ENCODE measurements at places on chromosomes 2 and 18.

GRCh38 chr2:113376253-113376912, 61.1 kb upstream of the ZNG1B start:
- DNase-seq: no peak

DNA sequence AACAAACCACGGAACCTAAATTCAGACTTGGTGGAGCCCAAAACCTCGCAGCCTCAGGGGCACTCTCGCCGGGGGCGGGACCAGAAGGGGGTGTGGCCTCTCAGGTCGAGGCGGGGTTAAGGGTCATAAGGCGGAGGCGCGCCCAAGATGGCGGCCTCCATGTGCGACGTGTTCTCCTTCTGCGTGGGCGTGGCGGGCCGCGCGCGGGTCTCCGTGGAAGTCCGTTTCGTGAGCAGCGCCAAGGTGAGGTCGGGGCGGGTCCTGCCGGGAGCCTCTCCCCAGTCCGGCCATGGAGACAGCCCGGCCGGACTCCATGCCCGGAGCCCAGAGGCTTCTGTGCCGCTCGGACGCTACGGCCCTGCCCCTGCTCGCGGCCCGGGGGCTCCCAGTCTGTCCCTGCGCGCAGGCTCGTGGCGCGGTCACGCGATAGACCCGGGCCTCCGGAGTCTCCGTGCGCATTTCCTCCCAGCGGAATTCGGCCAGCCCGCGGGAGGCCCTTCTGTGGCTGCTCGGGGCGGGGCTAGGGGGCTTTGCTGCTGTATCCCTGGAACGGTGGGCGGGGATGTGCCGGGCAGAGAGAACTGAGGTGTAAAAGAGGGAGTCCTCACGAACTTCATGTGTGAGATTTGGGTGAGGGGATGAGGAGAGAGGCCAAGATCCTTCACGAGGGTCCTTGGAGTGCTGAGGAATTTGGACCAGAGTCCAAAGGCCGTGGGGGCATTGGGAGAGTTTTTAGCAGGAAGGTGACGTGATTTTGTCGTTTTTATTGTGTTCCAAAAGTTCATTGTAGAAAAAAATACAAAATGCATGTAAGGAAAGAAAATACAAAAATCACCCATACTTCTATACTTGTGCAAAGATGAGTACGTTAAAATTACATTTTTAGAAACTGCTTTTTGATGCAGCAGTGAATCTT, at the start of gene SMYD5:
Gene SMYD5, plus strand, starts transcription at position 126 of the 916 bp plus-strand sequence. Its CDS starts 22 bp downstream, at position 148.
- DNase-seq: peak; percentile 89

DNA sequence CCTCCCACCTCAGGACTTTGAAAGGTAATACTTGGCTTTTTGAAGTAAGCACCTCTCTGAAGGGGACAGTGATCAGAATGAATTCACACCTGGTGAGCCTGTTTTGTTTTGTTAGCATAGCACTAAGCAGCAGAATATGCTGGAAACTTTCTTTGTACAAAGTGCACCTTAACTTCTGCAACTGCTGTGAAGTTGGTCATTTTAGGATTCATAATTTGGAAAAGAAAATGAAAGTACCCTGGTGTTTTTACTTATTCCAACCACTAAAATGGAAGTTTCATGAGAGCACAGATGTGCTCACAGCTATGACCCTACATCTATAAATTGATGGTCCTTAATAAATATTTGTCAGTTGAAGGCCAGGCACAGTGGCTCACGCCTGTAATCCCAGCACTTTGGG, 257.8 kb upstream of the STON1 start:
- no peak for DNase-seq

GRCh38 chr18:62486290-62486964, 36.4 kb upstream of the ZCCHC2 start:
- no peak for DNase-seq

DNA sequence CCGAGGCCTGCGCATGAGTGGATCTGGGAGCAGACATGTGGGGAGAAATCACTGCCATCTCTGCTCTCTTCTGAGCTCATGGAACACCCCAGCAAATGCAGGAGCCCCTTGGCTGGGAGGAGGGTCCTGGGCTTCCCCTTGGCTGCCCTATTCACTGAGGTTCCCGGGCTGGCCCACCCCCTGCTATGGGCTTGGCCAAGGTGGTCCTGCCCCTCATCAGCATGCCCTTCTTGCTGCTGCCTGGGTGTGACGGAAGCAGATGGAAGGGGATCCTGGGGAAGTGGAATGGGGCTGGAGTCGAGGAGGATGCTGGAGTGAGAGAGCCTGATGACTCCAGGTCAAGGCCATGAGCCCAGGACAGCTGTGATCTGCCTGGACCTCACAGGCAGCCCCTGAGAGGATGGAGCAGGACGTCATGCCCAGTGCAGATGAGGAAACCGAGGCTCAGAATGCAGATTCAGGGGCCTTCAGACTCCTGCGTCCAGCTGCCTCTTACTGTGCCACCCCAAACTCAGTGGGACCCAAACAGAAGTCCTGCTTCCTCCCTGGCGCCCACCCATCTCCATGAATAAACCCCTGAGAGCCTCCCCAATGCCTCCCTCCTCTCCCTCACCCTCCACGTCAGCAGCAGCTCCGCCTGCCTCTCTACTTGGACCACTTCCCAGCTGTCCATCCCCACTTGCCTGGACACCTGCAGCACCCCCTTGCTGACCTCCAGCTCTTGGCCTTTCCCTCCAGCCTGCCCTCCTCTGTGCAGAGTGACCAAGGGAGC, 4.0 kb downstream of the SNED1 start:
- DNase-seq: no peak

DNA sequence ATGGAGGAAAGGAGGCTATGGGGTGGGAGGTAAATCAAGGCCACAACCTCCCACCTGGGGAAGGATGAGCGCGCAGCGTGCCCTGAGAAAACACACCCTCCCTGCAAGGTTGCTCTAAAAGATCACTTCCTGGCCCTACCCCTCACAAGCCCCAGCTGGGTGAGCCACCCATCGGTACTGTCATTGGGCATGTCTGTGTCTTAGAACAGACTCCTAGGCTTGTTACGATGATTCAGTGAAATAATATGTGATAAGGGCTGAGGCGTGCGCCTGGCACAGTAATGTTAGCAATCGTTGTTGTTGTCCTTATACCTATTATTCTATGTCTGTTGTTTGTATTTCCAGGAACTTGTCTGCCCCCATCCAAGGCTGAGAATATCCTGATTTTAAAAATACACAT, 175.1 kb downstream of the ZFP36L2 start:
- peak; percentile 46 for DNase-seq

GRCh38 chr2:70552501-70553333, 909 bp downstream of the TGFA start:
- peak; percentile 8 for DNase-seq

GRCh38 chr2:189549449-189549832, 31.1 kb downstream of the SLC40A1 start:
- DNase-seq: no peak

DNA sequence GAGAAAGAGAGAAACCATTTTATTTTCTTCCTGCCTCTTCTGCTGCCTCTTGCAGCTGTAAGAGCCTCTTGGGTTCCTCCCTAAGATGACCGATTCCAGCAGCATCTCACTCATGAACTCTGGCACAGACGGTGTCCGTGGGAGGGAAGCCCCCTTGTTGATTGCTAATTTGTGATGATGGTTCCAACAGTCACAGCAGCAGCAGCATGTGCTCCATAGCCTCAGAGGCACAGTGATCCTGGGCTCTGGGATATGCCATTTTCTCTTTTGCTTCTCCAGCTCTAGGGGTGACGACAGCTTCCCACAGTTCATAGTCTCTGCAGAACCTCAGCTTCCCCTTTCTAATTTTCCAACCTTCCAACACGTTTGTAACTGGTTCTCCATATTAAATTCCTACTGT, 324.2 kb upstream of the HS6ST1 start:
- no peak for DNase-seq

DNA sequence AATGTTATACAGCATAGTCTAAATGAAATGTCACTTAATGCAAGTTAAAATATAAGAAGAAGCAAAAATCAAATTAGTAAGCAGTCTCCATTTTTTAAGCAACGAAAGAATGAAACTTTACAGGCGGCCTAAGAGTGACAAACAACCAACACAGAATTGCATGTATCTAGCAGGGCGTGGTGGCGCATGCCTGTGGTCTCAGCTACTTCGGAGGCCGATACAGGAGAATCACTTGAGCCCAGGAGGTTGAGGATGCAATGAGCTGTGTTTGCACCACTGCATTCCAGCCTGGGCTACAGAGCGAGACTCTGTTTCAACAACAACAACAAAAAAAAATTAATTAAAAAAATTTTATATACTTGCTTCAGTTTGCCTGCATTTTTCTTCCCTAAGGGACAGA, 16.6 kb downstream of the RBMS1 start:
- no peak for DNase-seq

GRCh38 chr2:203209538-203209937, 29.3 kb upstream of the CYP20A1 start:
- DNase-seq: no peak

DNA sequence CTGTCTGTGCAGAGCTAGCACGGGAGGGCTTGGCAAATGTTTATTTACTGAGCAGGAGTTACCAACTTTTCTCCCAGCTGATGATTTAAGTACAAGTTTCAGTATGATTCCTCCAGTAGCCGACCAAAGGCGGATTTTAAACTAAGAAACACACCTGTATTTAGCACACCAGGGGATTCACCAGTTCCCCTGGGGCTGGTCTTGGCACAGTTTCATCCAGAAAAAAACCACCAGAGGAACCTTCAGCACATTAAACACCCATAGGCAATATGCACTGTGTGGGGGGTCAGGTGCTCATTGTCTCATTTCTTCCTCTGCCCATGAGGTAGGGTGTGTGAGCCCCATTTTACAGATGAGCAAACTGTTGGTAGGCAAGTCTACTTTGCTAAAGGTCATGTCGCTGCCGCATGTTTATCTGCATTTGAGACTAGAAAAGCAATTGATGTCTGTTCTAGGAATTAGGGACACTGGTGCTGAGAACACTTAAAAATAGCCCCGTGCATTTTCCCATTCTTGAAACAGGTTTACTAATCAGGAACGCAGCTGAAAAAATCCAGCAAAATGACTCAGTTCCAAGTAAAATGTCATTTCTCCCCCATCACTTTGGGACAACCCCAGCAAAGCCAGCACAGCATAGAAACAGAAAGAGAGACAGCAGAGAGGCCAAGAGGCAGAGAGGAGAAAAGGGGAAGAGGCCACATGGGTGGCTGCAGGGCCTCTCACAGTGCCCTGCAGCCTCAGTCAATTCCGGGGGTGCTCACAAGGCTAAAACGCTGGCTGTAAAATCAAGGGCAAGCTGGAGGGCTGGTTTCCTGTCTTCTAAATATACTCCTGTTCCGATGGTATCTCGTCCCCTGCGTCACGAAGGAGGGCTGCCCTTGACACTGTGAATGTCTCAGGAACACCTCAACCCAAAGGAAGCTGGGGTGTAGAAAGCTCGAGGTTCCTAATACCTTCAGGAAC, 166.8 kb upstream of the ID2 start:
- DNase-seq: peak; percentile 57

DNA sequence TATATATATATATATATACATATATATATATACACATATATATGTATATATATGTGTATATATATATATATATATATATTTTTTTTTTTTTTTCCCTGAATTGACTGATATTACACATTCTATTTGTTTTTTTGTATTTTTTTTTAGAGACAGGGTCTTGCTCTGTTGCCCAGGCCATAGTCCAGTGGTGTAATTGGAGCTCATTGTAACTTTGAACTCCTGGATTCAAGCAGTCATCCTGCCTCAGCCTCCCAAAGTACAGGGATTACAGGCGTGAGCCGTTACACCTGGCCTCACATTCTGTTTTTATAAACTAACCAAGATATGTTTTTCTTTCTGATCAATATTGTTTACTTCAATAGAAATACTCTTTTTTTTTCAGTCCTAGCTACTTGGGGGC, 26.2 kb downstream of the NCAPH start:
- DNase-seq: no peak

DNA sequence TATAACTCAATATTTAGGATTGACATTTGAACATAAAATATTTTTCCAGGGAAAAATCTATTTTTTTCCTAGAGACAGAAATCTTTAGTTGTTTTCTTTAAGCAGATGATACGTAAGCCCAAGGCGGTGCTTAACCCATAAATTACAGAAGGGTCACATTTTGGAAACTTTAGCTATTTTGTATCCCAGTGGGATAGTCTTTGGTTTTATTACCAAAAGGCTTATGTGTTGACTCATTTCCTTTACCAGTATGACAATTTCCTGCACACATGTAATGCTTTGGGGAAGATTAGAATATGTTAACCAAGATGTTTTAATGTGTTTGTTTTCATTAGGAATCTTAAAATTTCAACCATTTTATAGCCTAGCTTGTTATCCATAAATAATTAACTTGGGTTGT, 24.8 kb downstream of the DYNC1I2 start:
- no peak for DNase-seq

DNA sequence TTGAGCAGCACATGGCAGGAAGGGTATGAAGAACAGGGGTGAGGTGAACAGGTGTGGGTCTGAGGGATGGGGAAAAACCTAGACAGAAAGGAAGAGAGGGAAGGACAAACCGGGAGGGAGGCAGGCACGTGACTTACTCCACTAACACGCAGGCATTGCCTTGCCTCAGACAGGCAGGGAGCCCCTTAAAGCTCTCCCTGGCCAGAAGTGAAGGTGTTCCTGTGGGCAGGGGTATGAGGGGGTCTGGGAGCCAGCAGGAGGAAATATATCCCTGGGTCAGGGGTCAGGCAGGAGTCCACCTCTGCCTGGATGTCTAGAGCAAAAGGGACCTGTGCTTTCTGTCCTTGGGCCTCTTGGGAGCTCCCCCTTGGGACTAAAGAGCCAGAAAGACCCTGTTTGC, 135.3 kb upstream of the EPAS1 start:
- DNase-seq: no peak

GRCh38 chr2:120927265-120927628, 191.6 kb downstream of the GLI2 start:
- DNase-seq: no peak

GRCh38 chr2:112993831-112994230, 11.4 kb upstream of the IL36A start:
- no peak for DNase-seq

- no peak for DNase-seq
These were observed 31.5 kb downstream of the GREB1L start for GRCh38 chr18:21273568-21273967.

- DNase-seq: no peak
These were observed 3.0 kb downstream of the POU3F3 start for GRCh38 chr2:104856973-104857261.

- no peak for DNase-seq
These were observed 13.5 kb upstream of the UBXN4 start for GRCh38 chr2:135728064-135728743.

DNA sequence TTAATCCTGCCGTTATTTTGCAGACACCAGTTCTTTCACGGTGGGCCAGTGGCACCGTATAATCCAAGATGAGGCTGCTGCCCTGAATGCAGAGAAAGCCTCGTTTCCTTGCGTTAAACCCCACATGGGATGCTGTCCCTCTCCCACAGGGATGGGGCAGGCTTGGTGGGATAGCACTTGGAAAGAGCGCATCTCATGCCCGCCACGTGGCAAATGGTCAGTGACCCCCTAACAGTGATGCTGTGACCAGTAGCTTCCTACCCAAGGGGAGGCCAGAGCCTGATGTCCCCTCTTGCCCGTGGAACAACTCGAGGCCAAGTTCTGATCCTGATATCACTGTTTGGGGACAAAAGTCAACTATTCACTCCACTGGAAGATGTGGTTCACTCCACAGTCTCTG, 73.3 kb downstream of the RHOB start:
- DNase-seq: no peak
